ENCODE measurements at places on chromosomes 3 and 15. TPM values are rescaled to one million over a fixed set of nuclear protein-coding genes. Genes with fewer than 3 reads are reported as not detected.

DNA sequence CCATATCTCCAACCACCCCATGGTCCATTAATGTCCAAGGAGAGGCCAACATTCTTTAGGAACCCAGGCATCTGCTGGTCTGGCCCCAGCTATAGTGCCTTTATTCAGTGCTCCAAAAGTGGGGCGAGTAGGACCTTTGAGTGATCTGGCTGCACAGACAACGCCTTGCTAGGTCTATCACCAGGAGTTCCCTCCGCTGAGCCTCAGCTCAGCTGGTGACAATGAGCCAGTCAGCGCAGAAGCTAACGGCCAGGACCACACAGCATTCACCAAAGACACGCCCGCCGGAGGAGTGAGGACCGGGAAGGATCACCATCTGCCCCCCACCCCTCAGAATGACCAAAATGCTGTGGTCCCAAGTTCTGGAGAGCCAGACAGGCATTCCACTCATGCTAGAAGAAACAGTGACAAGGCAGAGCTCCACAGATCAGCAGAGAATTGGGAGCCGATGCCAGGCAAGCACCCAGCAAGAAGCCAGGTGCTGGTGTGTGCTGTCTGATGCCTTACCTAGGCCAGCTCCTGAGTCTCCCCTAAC lies 19.0 kb downstream of the TBC1D2B start:
- no peaks in the 10 kb centered on the region for H3K36me3 ChIP-seq
- H3K4me1 ChIP-seq = peaks cover 61% of the 10 kb centered on the region
- no peaks in the 10 kb centered on the region for H3K27me3 ChIP-seq
- peak overlapping the region; percentile 71 for H3K27ac ChIP-seq

DNA sequence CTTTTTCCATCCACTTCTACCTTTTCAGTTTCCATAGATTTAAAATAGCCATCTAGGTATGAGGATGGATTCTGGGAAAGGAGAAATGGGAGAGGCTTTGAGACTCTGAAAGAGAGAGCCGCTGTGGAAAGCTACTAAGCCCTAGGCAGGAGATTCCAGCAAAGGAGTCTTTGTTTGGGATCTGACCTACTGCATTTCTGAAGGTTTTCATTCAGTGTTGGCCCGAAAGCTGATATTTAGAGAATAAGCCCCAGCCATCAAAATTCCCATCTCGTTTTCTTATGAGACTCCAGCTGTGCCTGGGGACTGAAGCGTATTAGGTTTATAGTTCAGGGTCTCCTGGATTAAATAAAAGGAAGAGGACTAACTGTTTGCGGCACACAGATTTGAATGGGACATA lies 19.5 kb downstream of the LIPH start:
- no peaks in the 10 kb centered on the region for H3K27me3 ChIP-seq
- no peaks in the 10 kb centered on the region for H3K36me3 ChIP-seq
- no peak overlapping the region for H3K4me3 ChIP-seq
- DNase-seq = no peak

GRCh38 chr15:64635499-64636495 lies 139.6 kb downstream of the RBPMS2 start:
- H3K36me3 ChIP-seq = no peaks in the 10 kb centered on the region
- H3K27me3 ChIP-seq = no peaks in the 10 kb centered on the region
- no peak overlapping the region for H3K4me3 ChIP-seq
- peaks cover 46% of the 10 kb centered on the region for H3K4me1 ChIP-seq
- peak overlapping the region; percentile 20 for H3K27ac ChIP-seq

- no peak overlapping the region for H3K27ac ChIP-seq
- no peaks in the 10 kb centered on the region for H3K27me3 ChIP-seq
- no peaks in the 10 kb centered on the region for H3K4me1 ChIP-seq
- no peaks in the 10 kb centered on the region for H3K36me3 ChIP-seq
- H3K4me3 ChIP-seq = no peak overlapping the region
These were observed 243.9 kb upstream of the UMPS start for GRCh38 chr3:124486324-124486723.

- no peak overlapping the region for H3K4me3 ChIP-seq
- H3K36me3 ChIP-seq = no peaks in the 10 kb centered on the region
- no peak for DNase-seq
- peak overlapping the region; percentile 46 for H3K27ac ChIP-seq
- H3K27me3 ChIP-seq = no peaks in the 10 kb centered on the region
- no peaks in the 10 kb centered on the region for H3K4me1 ChIP-seq
These were observed 97.7 kb upstream of the PHLDB2 start for GRCh38 chr3:111761309-111761795.

DNA sequence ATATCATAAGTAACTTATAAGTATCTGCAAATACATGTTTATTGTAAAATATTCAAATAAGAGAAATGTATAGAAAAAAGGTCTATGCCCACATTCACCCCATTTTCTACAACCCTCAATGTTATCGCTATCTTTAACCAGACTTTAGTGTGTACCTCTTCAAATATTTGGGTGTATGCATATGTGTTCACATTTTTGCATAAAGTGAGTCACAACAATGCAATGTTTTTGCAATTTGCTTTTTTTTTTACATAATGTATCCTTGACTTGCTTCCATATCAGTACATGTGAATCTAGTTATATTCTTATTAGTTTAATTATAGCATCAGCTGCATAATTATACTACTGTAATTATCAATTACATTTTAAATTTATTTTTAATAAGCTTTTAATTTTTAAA lies 117.3 kb upstream of the LYSMD4 start:
- H3K4me3 ChIP-seq = no peak overlapping the region
- H3K27ac ChIP-seq = no peak overlapping the region
- no peaks in the 10 kb centered on the region for H3K27me3 ChIP-seq
- H3K4me1 ChIP-seq = no peaks in the 10 kb centered on the region

- peaks cover 33% of the 10 kb centered on the region for H3K4me1 ChIP-seq
- no peak for DNase-seq
- peak overlapping the region; percentile 95 for H3K27ac ChIP-seq
- H3K36me3 ChIP-seq = no peaks in the 10 kb centered on the region
- H3K27me3 ChIP-seq = no peaks in the 10 kb centered on the region
These were observed 11.0 kb upstream of the PIK3CB start for GRCh38 chr3:138845771-138846173.

DNA sequence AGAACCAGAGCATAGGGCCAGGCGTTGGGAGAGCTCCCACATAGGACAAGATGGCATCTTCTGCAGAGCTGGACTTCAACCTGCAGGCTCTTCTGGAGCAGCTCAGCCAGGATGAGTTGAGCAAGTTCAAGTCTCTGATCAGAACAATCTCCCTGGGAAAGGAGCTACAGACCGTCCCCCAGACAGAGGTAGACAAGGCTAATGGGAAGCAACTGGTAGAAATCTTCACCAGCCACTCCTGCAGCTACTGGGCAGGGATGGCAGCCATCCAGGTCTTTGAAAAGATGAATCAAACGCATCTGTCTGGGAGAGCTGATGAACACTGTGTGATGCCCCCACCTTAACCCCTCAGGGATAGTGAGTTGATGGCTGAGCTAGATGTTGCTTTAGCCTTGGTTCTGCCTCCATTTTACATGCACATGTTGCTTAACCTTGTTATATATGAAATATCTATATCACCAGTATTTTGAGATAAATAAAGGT lies at the start of gene PYDC2:
Gene PYDC2 (plus strand): TSS at position 51 of the 483 bp plus-strand sequence. CDS start 0 bp downstream, at position 51.
- no peak for DNase-seq
- H3K36me3 ChIP-seq = no peaks in the 10 kb centered on the region
- no peak within 1 kb of the TSS for H3K4me3 ChIP-seq
- no peaks in the 10 kb centered on the region for H3K4me1 ChIP-seq
- no peaks in the 10 kb centered on the region for H3K27me3 ChIP-seq

DNA sequence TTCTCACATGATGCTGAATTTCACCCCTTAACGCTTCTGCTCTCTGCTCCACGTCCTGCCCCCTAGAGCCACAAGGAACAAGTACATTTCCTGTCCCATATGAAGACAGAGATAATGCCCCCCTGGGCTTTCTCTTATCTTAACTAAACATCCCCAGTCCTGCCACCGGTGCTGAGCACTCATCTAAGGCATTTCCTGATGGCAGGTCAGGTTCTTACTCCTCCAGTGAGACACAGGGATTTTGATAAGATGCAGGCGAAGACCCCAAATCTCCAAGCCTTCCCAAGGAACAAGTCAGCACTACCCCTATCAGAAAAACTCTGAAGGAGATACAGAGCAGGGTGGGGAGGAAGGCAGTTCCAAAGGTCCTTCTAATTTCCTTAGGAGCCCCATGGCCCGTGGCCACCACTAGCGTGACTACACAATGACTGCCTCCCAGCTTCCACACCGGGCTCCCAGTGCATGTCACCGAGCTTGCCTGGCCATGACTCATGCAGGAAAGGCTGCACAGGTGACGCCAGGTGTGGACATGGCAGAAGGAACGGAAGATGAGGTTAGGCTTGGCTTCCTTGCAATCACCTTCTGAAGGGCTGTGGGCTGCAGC lies 152.9 kb downstream of the XXYLT1 start:
- no peak for DNase-seq
- no peak overlapping the region for H3K4me3 ChIP-seq
- H3K27me3 ChIP-seq = no peaks in the 10 kb centered on the region
- no peak overlapping the region for H3K27ac ChIP-seq
- no peaks in the 10 kb centered on the region for H3K4me1 ChIP-seq
- no peaks in the 10 kb centered on the region for H3K36me3 ChIP-seq

GRCh38 chr3:81894598-81894997 lies 133.2 kb upstream of the GBE1 start:
- DNase-seq = no peak
- no peaks in the 10 kb centered on the region for H3K36me3 ChIP-seq
- H3K27me3 ChIP-seq = no peaks in the 10 kb centered on the region
- no peak overlapping the region for H3K27ac ChIP-seq
- no peaks in the 10 kb centered on the region for H3K4me1 ChIP-seq
- no peak overlapping the region for H3K4me3 ChIP-seq

DNA sequence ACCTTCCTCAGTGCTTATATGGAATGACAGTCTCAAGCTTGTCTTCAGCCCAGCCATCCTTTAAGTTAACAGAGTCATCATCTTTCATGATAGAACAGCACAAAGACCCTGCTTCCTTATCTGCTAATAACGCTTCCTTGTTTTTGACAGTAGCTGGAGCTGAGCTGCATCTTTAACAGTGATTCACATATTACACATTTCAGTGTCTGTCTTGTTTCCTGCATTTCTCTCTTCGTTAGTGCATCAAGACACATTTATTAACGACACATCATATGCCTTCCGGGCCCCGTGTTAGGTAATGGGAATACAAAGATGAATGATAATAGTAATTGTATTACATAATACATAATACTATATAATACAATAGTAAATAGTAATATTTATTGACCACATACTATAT lies 30.2 kb upstream of the GREM1 start:
- DNase-seq = no peak
- H3K4me3 ChIP-seq = no peak overlapping the region
- H3K36me3 ChIP-seq = no peaks in the 10 kb centered on the region
- H3K4me1 ChIP-seq = peaks cover 8% of the 10 kb centered on the region
- H3K27me3 ChIP-seq = no peaks in the 10 kb centered on the region

- H3K27me3 ChIP-seq = no peaks in the 10 kb centered on the region
- H3K27ac ChIP-seq = no peak within 1 kb of the TSS
- peak within 1 kb of the TSS; percentile 36 for H3K4me3 ChIP-seq
- no peaks in the 10 kb centered on the region for H3K36me3 ChIP-seq
- H3K4me1 ChIP-seq = peaks cover 4% of the 10 kb centered on the region
- DNase-seq = peak; percentile 55
These were observed at the start of gene TAGLN3 for GRCh38 chr3:111998636-111999483. TAGLN3 (plus strand) TSS chr3:111998922; CDS start chr3:111999423, 501 bp downstream.

GRCh38 chr15:95032156-95032555 lies 800.8 kb downstream of the MCTP2 start:
- H3K27ac ChIP-seq = no peak overlapping the region
- no peak overlapping the region for H3K4me3 ChIP-seq
- H3K4me1 ChIP-seq = no peaks in the 10 kb centered on the region
- H3K27me3 ChIP-seq = no peaks in the 10 kb centered on the region
- no peaks in the 10 kb centered on the region for H3K36me3 ChIP-seq
- no peak for DNase-seq

- no peaks in the 10 kb centered on the region for H3K4me1 ChIP-seq
- H3K27ac ChIP-seq = no peak overlapping the region
- no peaks in the 10 kb centered on the region for H3K36me3 ChIP-seq
- no peak overlapping the region for H3K4me3 ChIP-seq
- no peak for DNase-seq
These were observed 390.3 kb upstream of the DPH6 start for GRCh38 chr15:35936284-35936683.

DNA sequence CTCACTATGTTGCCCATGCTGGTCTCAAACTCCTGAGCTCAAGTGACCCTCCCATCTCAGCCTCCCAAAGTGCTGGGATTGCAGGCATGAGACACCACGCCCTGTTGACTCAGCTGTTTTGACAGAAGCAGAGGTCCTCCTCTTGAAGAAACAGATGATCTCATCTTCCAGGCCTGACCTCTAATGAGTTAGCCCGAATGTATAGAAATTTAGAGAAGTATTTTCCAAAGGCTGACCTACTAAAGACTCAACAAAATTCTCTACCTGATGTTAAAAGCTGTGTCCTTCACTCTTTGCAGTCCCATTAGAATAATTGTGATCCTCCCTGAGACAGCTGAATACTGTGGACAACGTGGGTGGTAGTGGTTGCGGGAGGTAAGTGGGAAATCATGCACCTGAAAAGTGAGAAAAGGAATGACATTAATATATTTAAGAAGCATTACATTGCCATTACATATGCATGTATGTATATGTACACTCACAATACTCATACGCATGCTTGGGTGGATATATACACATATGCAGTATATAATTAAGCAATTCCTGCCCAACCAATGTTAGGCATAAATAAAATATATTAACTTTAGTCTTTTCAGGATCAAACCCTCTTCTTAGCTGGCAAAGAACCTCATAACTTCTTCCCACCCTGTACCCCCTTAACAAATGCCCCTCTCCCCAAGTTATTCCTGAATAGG lies 204.6 kb upstream of the NR2F2 start:
- H3K4me1 ChIP-seq = no peaks in the 10 kb centered on the region
- H3K27ac ChIP-seq = no peak overlapping the region
- H3K36me3 ChIP-seq = no peaks in the 10 kb centered on the region
- H3K27me3 ChIP-seq = no peaks in the 10 kb centered on the region

DNA sequence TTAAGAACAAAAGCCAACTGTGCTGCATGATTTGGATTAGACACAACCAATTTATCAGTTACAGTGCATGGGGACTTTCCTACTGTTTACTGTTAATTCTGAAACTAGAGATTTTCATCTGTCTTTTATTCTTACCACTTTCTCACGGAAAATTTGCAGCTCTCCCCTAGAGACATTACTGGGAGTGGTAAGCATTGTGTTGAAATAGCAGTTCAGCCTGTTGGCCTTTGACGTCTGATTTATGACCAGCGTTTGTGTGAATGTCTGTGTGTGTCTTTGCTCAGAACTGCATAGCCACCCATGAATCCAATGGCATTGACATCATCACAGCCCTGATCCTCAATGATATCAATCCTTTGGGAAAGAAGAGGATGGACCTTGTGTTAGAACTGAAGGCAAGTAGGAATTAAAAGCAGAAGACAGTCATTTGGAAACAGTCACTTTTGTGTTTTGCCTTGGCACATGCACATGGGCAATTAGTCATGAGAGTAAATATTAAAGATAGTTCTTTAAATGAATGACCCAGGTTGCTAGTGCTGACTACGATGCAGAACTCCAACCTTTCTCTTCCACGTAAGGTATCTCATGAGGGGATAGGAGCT lies 202.2 kb upstream of the BHLHE40 start:
- H3K4me1 ChIP-seq = peaks cover 8% of the 10 kb centered on the region
- DNase-seq = no peak
- H3K27me3 ChIP-seq = no peaks in the 10 kb centered on the region
- H3K4me3 ChIP-seq = no peak overlapping the region

Gene MRAS
- total RNA-seq = 56.4 TPM

Gene SEMA3F
- 32.4 TPM for total RNA-seq

Gene CD200
- 16.4 TPM for total RNA-seq

Gene COPS2
- 54.1 TPM for total RNA-seq

Gene KY
- 3.2 TPM for total RNA-seq

Gene GPR160
- 9.8 TPM for total RNA-seq

Gene LYZL4
- not detected for total RNA-seq

Gene CCDC12
- 52.3 TPM for total RNA-seq
